ENCODE measurements at places on chromosomes 16 and 17. TPM values are rescaled to one million over a fixed set of nuclear protein-coding genes. Genes with fewer than 3 reads are reported as not detected.

TBC1D3C gene
- not detected for total RNA-seq

LIMD2 gene
- 23.4 TPM for total RNA-seq

DYNLL2 gene
- total RNA-seq = 31.6 TPM

TAT gene
- not detected for total RNA-seq

ST6GALNAC1 gene
- total RNA-seq = 2.0 TPM

HEATR9 gene
- not detected for total RNA-seq

C17orf100 gene
- total RNA-seq = 3.5 TPM

CDRT15L2 gene
- total RNA-seq = not detected

NACA2 gene
- total RNA-seq = not detected

EZH1 gene
- total RNA-seq = 60.3 TPM

TMC7 gene
- 3.1 TPM for total RNA-seq

CCL18 gene
- not detected for total RNA-seq

RAPGEFL1 gene
- total RNA-seq = 16.2 TPM

CX3CL1 gene
- total RNA-seq = 12.3 TPM

CORO6 gene
- total RNA-seq = 10.8 TPM

C17orf67 gene
- 1.8 TPM for total RNA-seq

RAB34 gene
- total RNA-seq = 53.9 TPM

CHD9NB gene
- 0.93 TPM for total RNA-seq

NLGN2 gene
- 36.2 TPM for total RNA-seq

FAM222B gene
- 17.9 TPM for total RNA-seq
